SHP77 (cell line): ENCODE measurements at places on chromosomes 6 and 20.

DNA sequence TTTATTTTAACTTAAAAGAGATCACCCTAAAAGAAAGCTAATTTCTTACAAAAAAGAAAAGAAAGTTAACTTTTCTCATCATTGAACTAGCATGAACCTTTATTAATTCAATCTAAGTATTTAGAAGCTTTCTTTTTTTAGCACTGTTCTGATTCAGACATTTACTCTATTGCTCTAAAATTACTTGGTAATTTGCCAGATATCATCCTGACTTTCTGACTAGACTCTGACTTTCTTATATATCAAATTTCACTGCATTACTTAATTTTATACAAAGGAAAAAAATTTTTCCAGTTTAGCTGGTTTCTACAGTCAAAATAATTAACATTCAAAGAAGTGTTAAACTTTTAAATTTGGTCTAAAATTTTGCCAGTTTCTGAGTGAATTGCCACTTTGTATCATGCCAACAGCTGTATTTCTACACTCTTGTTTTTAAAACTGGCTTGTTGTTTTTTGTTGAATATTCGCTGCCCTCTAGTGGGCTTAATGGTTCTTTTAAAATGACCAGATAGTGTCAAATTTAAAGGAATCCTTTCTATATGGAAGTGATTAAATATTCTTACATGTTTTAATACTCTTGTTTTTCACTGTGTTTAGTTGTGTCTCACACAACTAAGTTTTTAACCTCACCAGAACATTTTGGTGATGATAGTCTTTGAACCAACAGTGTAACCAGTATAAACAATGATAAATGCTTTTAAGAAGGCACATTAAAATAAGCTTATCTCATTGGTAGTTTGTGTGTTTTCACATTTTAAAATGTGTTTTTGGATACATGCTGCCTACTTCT is 102.0 kb downstream of the POPDC3 start:
- DNase-seq, result no peak

GRCh38 chr20:18103497-18103896 is 34.2 kb upstream of the KAT14 start:
- no peak for DNase-seq

DNA sequence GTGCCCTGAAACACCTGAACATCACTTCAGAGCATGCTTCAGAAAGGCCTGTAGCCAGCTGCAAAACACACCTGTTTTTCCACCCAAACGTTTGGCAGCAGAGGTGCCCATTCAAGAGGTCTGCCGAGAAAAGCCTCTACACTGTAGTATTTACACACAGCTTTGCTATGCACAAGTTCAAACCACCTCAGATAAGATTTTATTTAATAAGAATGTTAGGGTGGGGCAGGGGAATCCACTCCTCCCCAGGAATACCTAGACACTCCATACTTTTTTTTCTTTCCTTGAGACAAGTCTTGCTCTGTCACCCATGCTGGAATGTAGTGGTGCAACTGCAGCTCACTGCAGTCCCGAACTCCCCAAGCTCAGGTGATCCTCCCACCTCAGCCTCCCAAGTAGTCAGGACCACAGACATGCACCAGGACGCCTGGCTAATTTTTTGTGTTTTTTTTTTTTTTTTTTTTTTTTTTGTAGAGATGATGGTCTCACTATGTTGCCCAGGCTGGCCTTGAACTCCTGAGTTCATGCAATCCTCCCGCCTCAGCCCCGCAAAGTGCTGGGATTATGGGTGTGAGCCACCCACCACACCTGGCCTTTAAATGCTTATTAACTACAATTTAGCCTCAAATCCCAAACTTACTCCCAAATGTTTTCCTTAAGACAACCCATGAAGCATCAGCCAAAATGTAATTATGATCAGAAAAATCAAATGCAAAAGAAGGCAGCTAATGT is 9.7 kb downstream of the MRPL14 start:
- DNase-seq, result no peak

DNA sequence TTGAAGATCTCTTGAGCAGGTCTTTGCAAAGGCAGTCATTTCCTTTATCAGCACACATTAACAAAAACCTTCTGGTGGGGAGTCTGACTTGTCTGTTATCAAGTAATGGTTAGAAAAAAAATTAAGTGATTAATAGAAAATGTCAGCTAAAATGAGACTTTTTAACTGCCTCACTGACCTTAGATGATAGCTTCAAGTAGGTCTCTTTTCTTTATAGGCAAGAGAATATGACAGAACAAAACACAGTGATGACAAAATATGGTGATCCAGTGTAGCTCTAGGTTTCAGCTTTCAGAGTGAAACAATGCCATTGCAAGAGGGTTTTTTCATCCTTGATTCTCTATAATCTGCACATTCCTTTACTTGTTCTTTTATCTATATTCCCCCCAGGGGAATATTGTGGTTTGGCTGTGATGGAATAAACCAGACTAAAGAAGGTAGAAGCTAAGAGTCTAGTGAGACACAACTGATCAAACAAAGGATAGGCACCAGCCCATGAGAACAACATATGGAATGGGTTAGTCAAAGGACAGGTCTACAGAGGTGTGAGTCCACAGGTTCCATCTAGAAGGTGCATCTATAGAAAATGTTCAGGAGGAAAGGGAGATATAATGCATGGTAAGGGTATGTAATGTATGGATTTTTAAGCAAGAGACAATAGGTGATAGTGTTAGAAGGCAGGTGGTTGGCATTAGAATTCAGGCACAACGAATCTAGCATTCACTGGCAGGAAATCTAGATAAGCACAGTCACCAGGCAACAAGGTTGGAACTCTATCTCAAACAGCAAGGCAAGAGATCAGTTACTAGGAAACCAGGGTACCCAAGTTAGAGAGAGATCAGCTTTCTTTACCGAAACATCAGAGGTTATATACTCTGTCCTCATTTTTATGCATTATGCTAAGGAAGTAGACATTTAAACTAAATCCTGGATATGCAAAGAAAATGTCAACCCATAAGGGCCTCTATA is 228.9 kb upstream of the SMLR1 start:
- DNase-seq, result no peak

- DNase-seq, result no peak
Observed at GRCh38 chr20:43857127-43857526, 57.5 kb upstream of the TOX2 start.
